ENCODE measurements at places on chromosomes 12 and 14.
A peak's percentile ranks its signal among the peaks of the same experiment; 100 is the strongest.

- DNase-seq, result no peak
Measured at GRCh38 chr14:99659333-99659741, 14.4 kb downstream of the HHIPL1 start.

DNA sequence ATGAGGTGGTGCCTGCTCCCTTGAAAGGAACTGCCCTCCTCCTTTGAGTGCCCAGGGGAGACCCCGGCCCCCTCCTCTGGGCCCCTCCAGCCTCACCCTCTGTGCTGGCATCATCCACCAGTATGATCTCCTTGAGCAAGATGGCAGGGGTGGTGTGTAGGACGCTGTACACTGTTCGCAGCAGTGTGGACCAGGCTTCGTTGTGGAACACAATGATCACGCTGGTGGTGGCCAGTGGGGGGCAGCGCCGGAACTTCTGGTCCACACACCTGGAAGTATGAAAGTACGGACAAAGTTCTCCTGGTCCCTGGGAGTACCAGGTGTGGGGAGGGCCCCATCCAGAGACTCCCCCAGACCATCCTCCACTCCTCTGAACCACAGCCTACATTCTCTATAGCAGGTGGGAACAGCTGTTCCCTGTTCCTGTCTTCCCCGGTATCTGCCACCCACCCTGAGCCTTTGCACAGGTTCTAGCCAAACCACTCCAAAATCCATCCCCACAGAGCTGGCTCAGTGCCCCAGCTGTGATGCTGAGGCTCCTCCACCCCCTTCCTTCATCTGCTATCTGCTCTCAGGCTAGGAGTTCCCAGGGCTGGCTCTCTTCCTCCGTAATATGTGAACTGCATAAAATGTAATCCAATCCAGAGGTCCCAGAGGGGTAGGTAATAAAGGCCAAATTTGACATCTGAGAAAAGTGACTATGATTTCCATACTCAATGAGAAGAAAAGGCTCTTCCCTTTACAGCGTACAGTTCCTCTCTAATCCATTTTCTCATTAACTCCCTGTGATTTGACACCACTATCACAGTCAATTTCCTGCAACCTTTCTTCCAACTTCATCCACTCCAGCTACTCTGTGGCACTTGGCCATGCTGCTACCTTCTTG is 13.9 kb downstream of the GALNT6 start:
- no peak for DNase-seq

GRCh38 chr14:64935508-64935907 is 7.0 kb downstream of the GPX2 start:
- no peak for DNase-seq

DNA sequence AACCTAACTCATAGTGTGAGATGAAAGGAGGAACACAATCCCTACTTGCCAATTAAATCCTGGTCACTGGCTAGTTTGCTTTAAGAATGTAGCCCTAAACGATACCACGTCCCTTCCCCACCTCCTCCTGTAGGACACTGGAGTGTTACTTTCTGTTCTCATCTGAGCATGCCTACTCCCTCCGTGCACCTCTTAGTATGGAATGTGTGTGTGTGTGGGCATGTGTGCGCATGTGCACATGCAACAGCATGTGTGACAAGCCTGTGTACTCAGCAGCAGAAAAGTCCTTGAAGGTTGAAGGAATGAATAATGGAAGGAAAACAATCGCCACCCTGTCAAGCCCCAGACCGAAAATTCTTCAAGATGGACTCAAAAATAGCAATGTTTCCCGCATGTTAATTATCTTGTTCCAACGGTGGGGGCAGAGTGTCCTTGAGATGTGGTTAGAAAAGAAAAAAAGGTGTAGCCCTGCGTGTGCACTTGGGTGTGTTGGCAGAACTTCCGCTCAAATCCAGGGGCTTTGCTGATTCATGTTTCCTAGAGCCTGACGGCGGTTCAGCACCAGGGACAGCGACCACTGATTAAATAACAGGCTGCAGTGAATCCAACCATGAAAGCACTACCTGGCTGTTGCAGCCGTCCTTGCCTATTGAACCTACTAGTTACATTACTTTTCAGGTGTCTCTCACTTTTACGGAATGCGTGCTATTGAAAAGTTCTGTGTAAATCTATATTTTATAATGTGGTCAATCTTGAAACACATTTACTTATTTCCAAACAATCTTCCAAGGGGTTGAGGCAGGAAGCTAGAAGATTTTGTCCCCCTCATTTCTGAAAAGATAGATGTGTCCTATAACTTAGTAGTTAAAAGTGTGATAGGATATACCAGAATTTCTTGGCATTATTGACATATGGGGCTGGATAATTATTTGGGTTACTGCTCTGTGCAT is 79.8 kb downstream of the SRRM4 start:
- DNase-seq, result no peak

GRCh38 chr12:25840678-25841465 is 117.6 kb upstream of the RASSF8 start:
- no peak for DNase-seq

DNA sequence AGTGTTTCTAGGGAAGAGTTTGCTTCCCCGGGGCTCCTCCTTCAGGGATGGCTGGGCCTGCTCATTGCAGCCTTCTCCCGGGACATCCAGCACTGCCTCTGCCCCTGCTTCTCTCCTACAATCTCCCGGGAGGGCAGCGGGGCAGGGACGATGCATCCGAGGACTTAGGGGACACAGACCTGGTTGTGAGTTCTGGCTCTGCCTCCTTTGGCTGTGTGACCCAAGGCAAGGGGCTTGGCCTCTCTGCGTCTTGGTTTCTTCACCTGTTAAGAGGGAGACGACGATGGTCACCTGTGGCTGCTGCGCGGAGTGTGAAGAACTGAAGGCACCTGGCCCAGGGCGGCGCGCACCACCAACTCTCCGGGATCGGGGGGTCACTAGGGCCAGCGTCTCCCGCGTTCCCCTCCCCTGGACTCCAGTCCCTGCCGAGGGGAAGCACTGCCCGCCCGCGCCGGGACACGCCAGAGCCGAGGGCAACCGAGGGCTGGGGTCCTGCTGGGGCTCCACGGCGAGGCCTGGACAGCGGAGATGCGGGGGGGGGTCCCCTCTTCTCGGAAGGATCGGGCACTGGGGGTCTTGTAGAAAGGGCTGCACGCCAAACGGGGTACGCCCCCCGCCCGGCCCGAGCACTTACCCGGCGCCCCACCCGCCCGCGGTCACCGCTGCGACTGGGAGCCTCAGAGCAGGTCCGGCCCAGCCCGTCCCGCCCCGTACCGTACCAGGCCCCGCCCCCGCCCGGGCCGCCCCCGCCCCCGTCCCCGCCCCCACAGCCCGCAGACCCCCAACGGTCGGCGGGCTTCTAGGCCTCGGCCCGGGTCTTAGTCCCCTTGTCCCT is at the start of gene HVCN1:
Gene HVCN1 (minus strand): TSS at position 670 of the 835 bp plus-strand sequence. CDS start 5,870 bp downstream, outside the sequence.
- DNase-seq, result no peak

DNA sequence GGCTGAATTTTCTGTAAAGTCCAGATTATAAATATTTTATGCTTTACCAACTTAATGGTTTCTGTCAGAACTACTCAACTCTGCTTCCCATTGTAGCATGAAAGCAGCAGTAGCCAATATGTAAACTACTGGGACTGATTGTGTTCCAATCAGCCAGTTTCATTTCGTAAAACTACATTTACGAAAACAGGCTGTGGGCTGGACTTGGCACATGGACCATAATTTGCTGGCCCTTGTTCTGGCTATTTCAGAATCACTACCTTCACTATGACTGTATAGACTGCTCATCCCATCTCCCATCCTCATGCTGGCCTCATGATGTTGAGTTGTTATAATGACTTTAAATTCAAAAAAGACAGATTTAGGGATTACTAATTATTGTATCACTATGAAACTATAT is 38.7 kb downstream of the FAR2 start:
- no peak for DNase-seq

DNA sequence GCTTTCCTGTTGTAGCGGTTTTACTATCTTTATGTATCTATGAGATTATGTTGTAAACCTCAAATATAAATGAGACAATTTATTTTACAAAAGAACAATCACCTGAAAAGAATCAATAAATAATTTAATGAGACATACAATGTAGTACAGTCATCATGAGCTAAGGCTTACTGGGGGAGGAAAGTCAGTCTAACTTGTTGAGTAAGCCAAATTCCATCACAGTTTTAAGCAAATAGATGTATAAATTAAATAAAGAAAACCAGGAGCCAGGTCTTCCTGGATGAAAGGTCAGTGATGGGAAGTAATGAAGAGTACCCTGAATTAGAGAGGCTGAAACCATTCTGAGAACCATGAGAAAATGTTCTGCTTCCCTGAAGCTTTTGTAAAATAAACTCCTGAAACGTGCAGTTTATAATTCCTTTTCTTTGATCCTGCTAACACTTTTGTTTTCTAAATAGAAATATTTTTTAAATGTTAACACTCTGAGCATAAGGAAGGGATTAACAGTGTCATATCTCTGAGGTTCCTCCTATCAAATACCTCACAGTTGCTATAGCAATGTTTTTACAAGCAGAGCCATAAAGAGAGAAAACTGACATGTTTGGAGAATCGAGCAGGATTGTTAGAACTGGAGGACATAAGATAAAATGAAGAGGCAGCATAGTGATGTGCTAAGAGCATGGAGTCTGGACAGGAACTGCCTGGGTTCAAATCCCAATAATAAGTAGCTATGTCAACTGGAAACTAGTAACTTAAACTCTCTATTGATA is 444.9 kb upstream of the FOXG1 start:
- DNase-seq, result no peak

GRCh38 chr14:77011245-77011644 is 17.3 kb downstream of the IRF2BPL start:
- DNase-seq, result no peak

GRCh38 chr14:71970272-71970671 is 38.0 kb downstream of the RGS6 start:
- DNase-seq, result no peak

GRCh38 chr14:90674043-90674670 is 142.1 kb downstream of the TTC7B start:
- DNase-seq, result peak; percentile 75

DNA sequence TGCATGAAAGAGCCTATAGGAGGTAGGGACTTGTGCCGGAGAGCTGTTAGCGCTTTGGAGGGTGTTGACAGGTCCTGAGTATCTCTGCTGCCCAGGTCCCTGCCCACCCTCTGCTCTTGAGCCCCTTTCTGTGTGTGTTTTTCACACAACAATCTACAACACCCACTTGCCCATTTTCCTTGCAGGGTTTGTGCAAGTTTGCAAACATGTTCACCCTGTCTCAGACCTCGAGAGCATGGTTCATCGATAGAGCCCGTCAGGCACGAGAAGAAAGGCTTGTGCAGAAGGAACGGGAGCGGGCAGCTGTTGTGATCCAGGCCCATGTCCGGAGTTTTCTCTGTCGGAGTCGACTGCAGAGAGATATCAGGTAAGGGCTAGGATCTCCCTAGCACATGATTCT is 5.9 kb downstream of the UBE3B start:
- no peak for DNase-seq

DNA sequence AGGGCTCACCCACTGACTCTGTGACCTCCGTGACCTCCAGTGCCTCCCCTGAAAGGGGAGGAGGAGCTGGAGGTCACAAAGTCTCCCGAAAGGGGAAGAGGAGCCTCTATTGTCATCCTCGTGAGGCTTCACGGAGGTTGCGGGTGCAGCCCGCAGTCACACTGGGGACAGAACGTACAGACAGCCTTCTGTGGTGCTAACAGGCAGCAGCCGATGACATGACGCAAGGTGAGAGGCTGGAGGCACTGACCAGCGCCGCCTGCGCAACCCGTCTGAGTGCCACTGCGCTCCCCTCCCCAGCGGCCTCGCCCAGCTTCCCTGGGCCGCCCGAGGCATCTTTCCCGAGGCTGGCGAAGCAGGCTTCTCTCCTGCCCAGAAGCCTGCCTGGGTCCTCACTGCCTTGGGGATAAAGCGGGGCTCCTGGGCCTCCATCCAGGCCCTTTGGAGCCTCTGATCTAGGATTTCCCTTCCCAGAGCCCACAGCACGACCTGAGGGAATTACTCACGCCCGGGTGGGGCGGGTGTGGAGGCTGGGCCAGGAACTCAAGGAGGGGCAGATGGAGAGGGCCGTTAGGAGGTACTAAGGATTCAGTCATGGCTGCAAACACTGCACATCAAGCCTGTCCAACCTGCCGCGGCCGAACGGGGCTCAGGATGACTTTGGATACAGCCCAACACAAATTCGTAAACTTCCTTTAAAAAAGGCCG is 12.3 kb upstream of the LBHD2 start:
- no peak for DNase-seq

DNA sequence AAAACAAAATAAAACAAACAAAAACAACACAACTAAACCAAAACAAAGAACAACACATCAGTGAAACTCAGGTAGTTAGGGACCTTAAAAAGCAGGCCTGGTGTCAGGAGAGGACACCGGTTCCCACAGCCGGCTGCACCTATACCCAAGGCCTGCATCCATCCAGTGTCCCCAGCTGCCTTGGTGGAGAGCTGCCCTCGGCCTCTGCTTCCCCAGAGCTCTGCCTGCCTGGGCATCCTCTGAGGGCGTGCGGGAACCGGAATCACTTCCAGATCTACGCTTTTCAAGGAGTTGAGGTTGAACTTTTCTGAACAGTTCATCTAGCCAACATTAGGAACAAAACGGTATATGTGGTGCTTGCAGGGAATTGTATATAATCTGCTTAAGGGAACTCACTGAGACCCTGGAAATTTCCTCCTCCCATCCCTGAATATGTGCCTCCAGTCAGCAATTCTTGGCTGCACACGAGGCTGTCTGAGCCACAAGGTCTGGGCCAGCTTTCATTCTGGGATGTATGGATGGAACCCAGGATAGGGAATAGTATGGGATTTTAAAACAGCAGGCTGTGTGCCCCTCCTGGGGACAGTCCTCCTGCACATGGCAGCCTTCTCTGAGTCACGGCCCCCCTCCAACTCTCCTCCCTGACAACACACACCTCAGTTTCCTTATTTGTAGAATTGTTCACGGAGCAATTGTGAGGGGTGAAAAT is 319.0 kb upstream of the RTL1 start:
- DNase-seq, result no peak

DNA sequence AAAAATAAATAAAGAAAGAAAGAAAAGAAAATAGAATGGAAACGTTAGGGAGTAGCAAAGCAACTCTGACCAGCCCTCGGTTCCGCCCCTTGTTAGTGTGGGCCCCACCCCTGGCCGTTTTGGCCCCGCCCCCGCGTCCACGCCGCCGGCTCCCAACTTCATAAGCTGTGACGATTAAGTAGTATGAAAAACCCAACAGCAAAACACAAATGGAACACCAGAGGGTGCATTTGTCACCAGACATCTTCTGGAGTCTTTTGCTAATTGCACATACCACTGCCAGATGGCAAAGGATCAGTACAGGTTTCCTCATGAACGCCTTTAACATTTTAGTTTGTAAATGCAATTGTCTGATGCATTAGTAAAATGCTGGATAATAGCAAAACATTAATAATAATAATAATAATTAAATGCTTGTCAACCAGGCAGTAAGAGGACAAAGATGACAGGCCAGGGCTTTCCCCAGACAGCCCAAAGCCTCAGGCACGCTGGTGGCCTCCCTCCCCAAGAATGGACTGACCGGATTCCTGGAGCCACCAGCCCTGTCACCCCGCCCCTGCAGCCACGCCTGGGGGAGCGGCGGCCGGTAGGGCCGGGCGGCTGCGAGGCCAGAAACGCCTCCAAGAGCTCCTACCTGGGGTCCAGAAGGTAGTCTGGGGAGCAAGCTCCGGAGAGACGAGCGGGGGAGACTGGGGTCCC is 23.6 kb downstream of the HSP90AA1 start:
- peak; percentile 91 for DNase-seq

- no peak for DNase-seq
Measured at GRCh38 chr12:120488057-120488640, 7.8 kb upstream of the DYNLL1 start.
